Stimulated activated CD8-positive, alpha-beta memory T cell treated with anti-CD3 and anti-CD28 coated beads, Interleukin-15, amount 100 ng/mL, for 24 hours (primary cell): ENCODE measurements at places on chromosomes 1 and 21.
A peak's percentile ranks its signal among the peaks of the same experiment; 100 is the strongest.

DNA sequence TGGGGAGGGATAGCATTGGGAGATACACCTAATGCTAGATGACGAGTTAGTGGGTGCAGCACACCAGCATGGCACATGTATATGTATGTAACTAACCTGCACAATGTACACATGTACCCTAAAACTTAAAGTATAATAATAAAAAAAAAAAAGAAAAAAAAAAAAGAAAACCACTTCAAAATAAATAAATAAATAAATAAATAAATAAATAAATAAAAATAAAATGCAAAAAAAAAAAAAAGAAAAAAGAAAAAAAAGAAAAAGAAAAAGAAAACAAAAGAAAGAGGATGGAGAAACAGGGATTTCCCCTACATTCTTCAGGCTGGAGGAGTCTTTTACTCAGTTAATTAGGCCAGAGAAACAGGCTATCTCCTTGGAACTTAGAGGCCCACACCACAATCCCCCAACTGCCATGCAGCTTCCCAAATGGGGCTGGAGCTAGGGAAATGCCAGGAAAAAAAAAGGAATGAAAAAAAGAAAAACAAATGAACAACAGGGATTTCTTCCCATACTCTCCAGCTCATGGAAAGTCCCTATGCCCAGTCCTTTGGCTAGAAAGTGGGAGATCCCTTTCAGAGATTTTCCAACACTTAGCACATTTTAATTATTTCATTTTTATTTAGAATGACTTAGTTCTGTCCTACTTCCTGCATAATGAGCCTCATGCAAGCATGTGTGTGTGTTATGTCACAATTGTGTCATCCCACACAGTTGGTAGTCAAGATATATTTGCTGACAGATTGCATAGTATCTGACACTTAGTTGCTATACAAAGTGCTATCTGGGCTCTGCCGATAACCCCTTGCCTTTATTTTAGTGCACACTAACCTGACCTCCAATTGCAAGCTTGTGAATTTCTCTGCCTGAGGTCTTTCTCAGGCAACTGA, 486.4 kb downstream of the PLPP3 start:
- no peak for DNase-seq

- no peak for DNase-seq
Measured at GRCh38 chr1:7497107-7497637, 273.9 kb upstream of the VAMP3 start.

GRCh38 chr1:96524100-96524499, 197.5 kb upstream of the PTBP2 start:
- no peak for DNase-seq

DNA sequence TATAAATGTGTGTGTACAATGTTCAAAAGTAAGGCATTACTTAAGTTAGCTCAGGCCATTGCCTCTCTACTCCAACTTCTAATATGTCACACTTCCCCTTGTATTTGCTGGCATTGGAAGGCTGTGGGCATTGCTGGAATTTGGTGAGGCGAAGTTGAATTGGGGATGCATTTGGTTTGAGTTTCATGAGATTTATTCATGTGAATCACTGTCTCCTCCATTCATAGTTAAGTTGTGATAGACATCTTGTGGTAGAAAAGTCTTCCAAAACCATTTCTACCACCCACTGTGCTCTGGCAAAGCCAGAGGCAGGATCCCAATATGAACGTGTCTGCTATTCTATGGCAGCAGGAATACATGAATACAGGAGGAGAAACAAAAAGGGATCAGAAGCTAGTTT, 397.8 kb upstream of the USP24 start:
- no peak for DNase-seq

- no peak for DNase-seq
Measured at GRCh38 chr1:193937308-193937707, 750.9 kb upstream of the B3GALT2 start.

DNA sequence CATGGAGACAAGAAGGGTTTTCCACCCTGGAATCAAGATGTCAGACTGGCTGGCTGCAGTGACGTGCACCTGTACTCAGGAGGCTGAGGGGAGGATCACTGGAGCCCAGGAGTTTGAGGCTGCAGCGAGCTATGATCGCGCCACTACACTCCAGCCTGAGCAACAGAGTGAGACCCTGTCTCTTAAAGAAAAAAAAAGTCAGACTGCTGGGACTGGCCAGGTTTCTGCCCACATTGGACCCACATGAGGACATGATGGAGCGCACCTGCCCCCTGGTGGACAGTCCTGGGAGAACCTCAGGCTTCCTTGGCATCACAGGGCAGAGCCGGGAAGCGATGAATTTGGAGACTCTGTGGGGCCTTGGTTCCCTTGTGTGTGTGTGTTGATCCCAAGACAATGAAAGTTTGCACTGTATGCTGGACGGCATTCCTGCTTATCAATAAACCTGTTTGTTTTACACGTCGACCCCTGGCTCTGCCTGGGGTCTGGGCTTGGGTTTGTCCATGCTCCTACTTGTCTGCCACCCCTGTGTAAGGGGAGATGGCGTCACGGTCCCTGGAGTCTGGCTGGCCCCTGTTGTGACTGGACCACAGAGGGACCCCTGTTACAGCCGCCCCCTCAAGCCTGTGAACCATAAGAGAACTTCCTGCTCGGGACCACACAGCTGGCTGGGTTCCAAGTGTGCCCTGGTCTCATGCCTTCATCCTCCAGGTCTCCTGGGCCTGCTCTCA, 20.9 kb upstream of the VPS13D start:
- DNase-seq = peak; percentile 75

DNA sequence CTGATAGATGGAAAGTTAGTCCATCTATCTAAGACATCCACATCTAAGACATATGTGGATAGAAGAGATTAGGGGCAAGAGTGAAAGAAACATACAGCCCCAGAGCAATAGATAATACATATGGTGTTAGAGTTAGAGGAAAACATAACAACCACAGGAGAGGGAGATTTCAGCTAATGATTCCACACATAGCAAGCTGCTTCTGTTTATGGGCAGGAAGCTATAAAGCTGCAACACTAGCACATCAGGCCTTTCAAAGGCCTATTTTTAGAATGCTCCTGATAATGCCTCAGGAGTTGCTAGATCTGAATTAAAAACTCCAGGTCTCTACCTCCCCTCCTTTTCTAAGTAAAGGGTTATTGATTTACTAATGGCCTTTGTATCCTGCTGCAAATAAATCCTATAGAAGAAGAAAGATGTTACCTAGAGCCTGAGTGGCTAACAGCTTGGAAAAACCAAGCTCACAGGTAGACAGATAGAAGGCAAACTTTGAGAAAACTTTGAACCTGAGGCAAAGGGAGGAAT, 36.1 kb downstream of the BRINP2 start:
- DNase-seq = no peak

DNA sequence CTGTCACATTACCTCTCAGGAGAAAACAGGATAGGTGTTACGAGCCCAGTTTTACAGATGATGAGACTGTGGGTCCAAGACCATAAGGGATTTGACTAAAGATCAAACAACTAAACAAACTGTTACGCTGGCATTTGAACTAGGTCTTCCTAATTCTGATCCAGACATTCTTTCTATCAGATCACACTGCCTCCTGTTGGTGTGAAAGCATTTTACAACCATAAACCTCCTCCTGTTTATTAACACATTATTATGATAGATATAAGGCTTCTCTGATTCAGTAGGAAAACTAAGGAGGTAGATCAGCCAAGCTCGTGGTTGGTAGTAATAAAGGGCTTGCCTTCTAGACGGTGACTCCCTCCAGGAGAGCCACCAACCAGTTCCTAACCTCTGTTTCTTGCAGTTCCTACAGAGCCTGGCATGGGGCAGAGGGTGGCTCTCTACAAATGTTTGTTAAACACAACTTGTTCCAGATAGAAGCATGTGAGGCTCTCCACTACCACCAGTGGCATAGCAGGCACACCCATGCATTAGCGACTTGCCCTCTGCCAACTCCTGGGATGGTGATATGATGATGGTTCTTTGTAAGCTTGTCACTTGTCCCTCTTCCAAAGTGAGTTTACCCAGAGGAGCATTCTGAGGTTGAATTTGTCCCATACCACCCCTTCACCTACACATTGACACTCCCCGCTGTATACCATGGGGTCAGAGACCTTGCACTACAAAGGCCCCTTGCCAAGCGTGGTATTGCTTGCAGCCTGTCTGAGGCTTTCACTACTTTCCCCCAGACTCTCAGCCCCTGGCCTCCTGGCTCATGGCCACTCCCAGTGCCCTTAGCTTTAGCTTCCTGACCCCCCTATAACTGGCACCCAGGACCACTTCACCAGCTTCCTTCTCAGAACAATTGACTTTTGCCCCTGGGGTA, 96.4 kb upstream of the HOOK1 start:
- no peak for DNase-seq

DNA sequence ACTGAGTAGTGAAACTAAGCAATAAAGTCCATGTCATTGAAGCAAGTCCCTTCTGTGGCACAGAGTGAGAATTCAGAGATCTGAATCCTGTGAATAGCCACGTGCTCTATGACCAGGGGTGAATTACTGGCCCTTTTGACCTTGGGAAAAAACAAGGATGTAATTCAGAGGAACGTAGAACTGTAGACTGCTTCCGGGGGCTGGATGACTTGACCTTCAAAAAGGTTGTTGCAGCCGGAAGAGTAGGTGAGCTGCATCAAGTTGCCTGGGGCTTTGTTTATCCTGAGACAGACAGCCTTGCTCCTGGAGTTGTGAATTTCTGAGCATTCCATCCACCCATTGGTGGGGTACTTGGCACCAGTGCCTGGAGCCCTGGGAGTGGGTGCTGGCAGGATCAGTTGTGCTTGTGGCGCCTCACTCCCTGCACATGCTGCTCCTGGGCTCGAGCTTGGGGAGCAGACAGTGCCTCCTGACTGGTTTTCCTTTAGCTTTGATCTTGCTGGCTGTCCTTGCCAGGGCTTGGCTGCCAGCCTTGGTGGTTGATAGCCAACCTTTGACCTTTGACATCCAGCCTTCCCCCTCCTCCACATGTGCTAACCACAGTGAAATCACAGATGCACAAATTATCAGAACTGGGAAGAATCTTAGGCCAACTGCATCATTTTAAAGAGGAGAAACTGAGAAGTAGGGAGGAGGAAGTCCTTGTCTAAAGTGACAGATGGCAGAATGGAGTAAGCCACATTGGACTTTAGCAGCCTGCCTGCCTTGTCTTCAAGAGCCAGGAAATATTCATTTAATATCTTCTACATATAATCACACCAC, 16.2 kb upstream of the MYOG start:
- DNase-seq = no peak

DNA sequence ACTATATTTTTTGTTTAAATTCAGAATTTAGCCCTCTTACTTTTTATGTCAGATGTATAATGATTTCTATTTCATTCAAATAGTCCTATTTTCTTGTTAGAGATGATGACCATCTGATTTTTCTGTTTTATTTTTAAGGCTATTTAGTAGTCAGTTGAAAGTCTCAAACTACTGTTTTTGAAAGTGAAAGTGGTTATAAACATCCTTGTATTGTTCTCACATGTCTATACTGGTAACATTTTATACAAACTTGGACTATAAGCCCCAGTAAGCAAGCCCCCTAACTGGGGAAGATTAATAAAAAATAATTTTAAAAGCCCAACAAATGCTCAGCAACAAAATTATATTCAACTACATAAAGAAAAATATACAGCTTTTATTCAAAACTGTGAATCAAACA, 271.3 kb upstream of the RGS18 start:
- no peak for DNase-seq

GRCh38 chr1:209729436-209729835, 24.8 kb downstream of the HSD11B1 start:
- DNase-seq = no peak

GRCh38 chr1:37002898-37003297, 31.4 kb downstream of the GRIK3 start:
- DNase-seq = no peak

DNA sequence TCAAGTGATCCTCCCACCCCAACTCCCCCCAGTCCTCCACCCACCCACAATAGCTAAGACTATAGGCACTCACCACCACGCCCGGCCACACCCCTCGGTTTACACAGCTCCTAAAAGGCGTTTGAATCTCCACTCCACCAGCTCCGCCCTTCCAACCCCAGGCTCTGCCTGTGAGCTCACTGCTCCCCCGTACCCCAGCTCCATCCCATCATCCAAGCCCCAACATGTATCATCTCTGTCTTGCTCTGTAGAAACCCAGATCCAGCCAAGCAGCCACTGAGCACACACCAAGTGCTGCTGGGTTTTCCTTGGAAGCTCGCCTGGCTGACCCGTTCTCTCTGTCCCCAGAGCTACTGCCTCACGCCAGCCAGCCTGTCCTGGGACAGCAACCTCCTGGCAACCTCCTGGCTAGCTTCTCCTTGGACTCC, 12.0 kb upstream of the S100A2 start:
- DNase-seq = no peak

DNA sequence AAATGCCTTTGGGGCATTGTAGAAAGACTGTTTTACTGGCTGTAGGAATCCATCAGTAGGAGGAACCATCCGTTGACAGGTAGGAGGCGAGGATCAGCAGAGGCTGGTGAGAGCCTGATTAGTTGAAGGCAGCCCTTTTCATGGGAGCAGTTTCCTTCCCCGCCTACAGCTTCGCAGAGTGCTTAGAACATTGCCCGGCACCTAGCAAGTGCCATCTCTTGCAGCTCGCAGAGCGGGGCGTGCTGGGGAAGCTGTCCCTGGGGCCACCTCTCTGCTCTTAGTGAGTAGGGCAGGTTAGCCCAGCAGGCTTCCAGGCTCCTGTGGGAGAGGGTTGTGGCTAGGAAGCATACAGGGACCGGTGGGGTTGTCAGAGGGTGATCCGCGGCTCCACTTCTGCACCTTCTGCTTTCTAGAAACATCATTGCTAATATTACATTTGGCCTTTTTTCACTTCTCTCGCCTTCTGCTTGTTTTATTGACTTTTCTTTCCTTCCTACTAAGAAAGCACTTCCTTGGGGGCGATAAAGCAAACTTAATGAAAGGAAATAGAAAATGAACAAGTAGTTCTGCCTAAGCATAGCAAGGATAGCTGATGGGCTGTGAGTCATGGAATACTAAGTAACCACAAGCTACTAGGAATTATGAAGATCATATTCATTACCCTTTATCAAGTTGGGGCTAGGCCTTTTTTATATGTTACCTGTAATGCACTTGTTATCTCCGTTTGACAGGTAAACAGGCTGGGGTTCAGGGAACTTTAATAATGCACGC, 176.7 kb downstream of the GALNT2 start:
- DNase-seq = no peak

GRCh38 chr1:58149271-58149812, 397.2 kb downstream of the OMA1 start:
- DNase-seq = no peak

DNA sequence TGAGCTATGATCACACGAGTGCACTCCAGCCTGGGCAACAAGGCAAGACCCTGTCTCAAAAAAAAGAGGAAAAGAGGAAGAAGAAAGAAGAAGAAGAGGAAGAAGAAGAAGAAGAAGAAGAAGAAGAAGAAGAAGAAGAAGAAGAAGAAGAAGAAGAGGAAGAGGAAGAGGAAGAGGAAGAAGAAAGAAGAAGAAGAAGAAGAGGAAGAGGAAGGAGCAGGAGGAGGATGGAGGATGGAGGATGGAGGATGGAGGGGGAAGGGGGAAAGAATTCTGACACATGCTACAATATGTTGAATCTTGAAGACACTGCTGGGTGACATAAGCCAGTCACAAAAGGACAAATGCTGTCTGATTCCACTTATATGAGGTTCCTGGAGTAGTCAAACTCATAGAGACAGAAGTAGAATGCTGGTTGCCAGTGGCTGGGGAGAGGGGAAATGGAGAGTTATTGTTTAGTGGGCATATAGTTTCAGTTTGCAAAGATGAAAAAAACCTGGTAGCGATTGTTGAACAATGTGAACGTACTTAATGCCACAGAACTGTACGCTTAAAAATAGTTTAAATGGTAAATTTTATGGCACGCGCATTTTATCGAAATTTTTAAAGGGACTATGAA, 47.3 kb upstream of the COA6 start:
- DNase-seq = no peak

- DNase-seq = no peak
Measured at GRCh38 chr1:66648901-66649595, 103.2 kb upstream of the DYNLT5 start.
